ENCODE measurements at places on chromosomes 5 and 9. TPM values are rescaled to one million over a fixed set of nuclear protein-coding genes. Genes with fewer than 3 reads are reported as not detected.

- DNase-seq = no peak
Observed at GRCh38 chr5:179771311-179771895, 22.4 kb upstream of the LTC4S start.

GRCh38 chr9:91908293-91908623 is 41.8 kb downstream of the ROR2 start:
- DNase-seq = no peak

Gene BTNL8
- not detected for polyA plus RNA-seq

GRCh38 chr5:54455413-54456157 is at the start of gene HSPB3:
Gene HSPB3 (plus strand): TSS chr5:54455699. CDS start chr5:54455790, 91 bp downstream.
- no peak for DNase-seq

- no peak for DNase-seq
Observed at GRCh38 chr9:36988848-36989247, 45.2 kb downstream of the PAX5 start.

DNA sequence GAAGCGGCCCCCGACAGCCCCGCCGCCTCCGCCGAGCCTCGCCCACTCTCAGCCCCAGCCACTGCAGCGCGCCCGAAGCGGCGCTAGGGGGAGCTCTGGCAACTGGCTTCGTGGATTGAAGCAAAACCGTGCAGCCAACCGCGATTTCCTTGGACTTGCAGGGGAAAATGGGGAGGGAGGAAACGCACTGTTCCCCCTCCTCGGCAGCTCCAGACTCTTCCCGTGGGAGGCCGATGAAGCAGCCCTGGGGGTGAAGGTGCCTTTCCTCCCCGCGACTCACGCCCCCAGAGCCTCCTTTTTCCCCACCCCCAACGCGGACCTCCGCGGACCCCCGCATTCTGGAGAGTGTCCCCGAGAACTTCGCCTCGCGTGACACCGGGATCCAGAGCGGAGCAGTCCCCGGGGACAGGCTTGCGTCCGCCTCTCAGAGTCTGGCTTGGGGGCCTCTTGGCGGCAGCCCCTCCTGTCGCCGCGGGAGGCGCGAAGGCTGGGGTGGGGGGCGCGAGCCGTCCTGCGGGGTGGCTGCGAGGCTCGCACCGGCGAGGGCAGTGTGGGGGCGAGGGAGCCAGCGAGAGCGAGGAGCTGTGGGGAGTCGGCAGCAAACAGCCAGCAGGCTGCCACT is 3.8 kb downstream of the IER5L start:
- peak; percentile 81 for DNase-seq

Gene CDH9
- 8.6 TPM for polyA plus RNA-seq

Gene CD180
- polyA plus RNA-seq = 0.43 TPM

DNA sequence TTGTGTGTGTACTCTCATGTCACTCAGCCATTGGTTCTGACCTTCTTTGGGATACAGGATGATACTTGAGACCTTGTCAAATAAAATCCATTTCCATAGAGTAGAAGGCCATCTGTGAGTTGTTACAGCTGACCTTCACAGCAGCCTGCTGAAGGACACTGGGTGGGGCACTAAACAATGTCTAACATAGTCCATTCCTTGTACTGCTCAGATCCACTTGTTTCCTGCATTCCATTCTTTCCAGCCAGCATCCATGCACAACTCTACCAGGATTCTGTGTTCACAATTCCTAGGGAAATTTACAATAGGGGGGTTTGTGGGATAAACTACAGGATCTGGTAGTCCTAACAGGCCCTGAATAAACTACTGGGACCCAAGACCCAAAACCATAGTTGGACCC is 286.4 kb downstream of the RASEF start:
- no peak for DNase-seq

All from left renal pelvis (tissue), 4 donors.